Activated naive CD4-positive, alpha-beta T cell treated with anti-CD3 and anti-CD28 coated beads, Interleukin-2, amount 50 U/mL, for 16 hours (primary cell): ENCODE measurements at places on chromosomes 6 and 20.

GRCh38 chr6:110395221-110395620 is 20.2 kb downstream of the DDO start:
- DNase-seq = no peak

GRCh38 chr6:89032599-89032998 is 48.0 kb upstream of the PNRC1 start:
- no peak for DNase-seq

- no peak for DNase-seq
These were observed 78.7 kb upstream of the PHACTR3 start for GRCh38 chr20:59525500-59526241.

- no peak for DNase-seq
These were observed at the start of gene SALL4 for GRCh38 chr20:51802170-51802751. Gene SALL4 (minus strand): TSS chr20:51802521. CDS start chr20:51802408, 113 bp downstream.

GRCh38 chr6:168525114-168525513 is 84.1 kb downstream of the SMOC2 start:
- DNase-seq = no peak

DNA sequence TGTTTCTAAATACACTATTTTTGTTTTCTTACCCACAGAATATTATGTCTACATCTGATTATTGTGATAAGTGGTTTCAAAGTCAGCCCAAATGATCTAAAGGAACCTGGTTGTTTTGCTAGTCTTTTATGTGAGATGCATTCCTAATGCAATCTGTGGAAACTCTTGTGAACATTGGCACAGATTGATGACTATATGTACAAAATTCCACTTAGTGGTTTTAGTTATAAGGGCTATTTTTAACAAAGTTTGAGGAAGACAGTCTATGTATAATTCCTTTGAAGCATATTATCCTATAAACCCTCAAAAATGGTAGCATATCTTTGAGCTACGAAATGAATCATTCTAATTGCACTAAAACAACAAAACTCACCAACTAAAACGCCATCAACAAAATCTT is 140.9 kb downstream of the GRIK2 start:
- no peak for DNase-seq

DNA sequence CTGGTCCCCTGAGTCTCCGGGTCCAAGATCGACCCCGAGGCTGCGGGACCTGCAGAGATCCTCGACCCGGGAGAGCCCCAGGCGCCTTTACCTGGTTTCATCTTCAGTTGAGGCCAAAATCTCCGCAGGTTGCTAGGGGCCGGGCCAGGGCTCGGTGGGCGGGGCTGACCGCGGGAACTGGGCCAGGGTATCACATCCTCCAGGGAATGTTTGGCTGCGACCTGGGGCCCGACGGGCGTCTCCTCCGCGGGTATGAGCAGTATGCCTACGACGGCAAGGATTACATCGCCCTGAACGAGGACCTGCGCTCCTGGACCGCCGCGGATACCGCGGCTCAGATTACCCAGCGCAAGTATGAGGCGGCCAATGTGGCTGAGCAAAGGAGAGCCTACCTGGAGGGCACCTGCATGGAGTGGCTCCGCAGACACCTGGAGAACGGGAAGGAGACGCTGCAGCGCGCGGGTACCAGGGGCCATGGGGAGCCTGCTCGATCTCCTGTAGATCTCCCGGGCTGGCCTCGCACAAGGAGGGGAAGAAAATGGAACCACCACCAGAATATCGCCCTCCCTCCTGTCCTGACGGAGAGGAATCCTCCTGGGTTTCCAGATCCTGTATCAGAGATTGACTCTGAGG is 53.8 kb upstream of the POLR1H start:
- DNase-seq = peak; percentile 18

DNA sequence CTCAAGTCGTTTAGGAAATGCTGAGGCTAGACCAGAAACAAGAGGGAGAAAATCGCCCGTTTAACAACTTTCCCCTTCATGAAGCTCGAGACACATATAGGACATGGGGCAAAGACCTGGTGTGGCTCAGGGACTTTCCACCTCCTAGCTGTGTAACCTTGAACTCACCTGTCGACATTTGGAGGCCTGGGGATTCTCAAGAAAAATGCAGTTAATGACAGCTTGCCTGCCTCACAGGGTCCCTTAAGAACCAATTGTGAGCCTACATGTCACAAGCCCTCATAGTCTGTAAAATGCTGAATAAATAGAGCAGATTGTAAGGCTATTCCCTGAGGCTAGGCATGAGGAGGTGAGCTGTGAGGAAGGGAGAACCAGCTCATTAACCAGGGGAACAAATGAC is 35.1 kb downstream of the MGME1 start:
- DNase-seq = no peak

GRCh38 chr20:62136283-62137091 is 6.7 kb downstream of the PSMA7 start:
- DNase-seq = peak; percentile 74

DNA sequence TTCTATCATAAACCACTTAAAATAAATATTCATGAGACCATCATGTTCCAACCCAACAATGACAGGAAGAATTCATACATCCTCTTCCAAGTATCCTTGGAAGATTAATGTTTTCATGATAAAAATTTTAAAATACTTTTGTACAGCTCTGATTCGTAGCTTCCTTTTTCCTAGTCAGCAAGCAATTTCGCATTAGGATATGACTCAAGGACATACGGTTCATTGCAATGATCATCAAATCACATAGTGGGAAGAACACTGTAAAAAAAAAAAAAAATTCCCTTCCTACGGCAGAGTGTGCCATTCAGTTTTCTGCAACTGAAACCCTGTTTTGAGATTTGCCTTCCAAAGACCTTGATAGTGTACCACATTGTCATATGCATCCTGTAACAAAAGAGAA is 35.3 kb upstream of the GFOD1 start:
- DNase-seq = no peak

DNA sequence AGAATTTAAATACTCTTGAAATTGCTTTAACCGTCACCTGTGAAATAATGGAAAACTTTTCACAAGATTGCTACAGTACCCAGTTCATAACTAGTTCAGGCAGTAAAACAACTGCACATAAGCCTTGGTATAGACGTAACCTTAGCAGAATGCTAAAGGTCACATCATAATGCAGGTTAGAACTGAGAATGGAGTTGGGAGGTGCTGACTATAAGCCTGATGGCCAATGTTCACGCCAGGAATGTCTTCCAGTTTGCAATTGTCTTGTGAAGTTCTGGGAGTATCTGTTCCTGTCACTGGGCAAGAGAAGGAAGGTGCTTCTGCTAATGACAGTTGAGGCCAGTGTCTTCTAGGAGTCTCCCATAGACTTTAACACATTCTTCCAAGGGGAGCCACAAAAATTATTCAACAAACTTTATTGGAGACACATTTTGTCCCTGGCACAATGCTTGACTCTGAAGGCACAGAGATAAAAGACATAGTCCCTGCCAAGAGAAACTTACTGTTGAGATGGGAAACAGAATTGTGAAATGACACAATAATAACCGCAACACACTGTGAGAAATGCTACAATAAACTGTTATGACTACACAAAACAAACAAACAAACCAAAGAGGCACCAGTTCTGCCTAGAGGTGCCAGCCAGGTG is 24.6 kb upstream of the CEP162 start:
- no peak for DNase-seq

DNA sequence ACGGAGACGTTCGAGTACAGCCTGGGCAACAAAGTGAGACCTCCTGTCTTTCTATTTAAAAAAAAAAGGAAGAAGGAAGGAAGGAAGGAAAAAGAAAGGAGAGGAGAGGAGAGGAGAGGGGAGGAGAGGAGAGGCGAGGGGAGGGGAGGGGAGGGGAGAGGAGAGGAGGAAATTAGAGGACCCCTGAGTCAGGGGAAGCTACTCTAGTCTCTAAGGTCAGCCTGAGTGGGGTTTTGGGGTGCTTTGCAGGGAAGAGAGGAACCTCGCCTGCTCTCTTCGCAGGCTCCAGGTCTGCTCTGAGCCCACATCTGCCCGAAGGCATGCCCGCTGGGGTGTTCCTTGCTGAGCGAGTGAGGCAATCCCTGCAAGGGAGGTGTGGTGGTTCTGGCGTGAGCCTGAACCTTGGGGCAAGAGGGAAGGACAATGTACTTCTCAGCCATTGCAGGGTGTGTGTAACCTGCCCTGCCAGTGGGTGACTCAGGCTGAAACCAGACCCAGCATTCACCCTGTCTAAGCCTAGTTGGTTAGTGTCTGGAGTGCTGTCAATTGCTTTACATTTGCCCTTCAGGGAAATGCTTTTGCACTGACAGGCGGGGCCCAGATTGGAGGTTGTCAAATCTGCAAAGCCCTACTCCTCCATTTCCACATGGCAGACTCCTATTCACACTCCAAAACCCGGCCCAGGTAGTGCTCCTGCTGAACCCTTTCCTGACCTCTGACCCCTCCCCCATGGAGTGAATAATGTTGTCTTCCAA is 15.3 kb upstream of the MMP9 start:
- DNase-seq = no peak
